ENCODE measurements at places on chromosomes 6 and 20. TPM values are rescaled to one million over a fixed set of nuclear protein-coding genes. Genes with fewer than 3 reads are reported as not detected.

DEFB132 gene
- polyA plus RNA-seq, result not detected

PDYN gene
- not detected for polyA plus RNA-seq

KHDC1 gene
- polyA plus RNA-seq, result 3.6 TPM

GOPC gene
- 21.0 TPM for polyA plus RNA-seq

BTN3A1 gene
- 4.4 TPM for polyA plus RNA-seq

LPA gene
- polyA plus RNA-seq, result not detected

RXRB gene
- 24.8 TPM for polyA plus RNA-seq

RPS18 gene
- 6,736 TPM for polyA plus RNA-seq

SYCP2L gene
- 0.28 TPM for polyA plus RNA-seq

CLIC5 gene
- not detected for polyA plus RNA-seq

NUDT3 gene
- polyA plus RNA-seq, result 13.0 TPM

TRIM10 gene
- polyA plus RNA-seq, result not detected

RIN2 gene
- polyA plus RNA-seq, result 29.1 TPM

EYA2 gene
- polyA plus RNA-seq, result 0.03 TPM

TBXT gene
- not detected for polyA plus RNA-seq

VWA7 gene
- 0.80 TPM for polyA plus RNA-seq

SCUBE3 gene
- polyA plus RNA-seq, result 0.06 TPM

RBPJL gene
- not detected for polyA plus RNA-seq

NR2E1 gene
- polyA plus RNA-seq, result not detected

LY6G6D gene
- polyA plus RNA-seq, result not detected

ETV7 gene
- 0.78 TPM for polyA plus RNA-seq

GGTLC1 gene
- not detected for polyA plus RNA-seq

MLN gene
- polyA plus RNA-seq, result not detected

EBF4 gene
- not detected for polyA plus RNA-seq

MMS22L gene
- 9.8 TPM for polyA plus RNA-seq

FOXC1 gene
- 4.6 TPM for polyA plus RNA-seq

AURKA gene
- 59.3 TPM for polyA plus RNA-seq

RRP36 gene
- polyA plus RNA-seq, result 82.8 TPM

NOX3 gene
- not detected for polyA plus RNA-seq

SSTR4 gene
- not detected for polyA plus RNA-seq

TNFRSF6B gene
- polyA plus RNA-seq, result 461 TPM

HM13 gene
- polyA plus RNA-seq, result 160 TPM

RCAN2 gene
- polyA plus RNA-seq, result not detected

RAET1L gene
- 3.3 TPM for polyA plus RNA-seq

ULBP2 gene
- 20.7 TPM for polyA plus RNA-seq
